Stimulated activated CD8-positive, alpha-beta memory T cell treated with anti-CD3 and anti-CD28 coated beads, Interleukin-15, amount 100 ng/mL, for 24 hours (primary cell): ENCODE measurements at places on chromosomes 16 and 17.
A peak's percentile ranks its signal among the peaks of the same experiment; 100 is the strongest.

DNA sequence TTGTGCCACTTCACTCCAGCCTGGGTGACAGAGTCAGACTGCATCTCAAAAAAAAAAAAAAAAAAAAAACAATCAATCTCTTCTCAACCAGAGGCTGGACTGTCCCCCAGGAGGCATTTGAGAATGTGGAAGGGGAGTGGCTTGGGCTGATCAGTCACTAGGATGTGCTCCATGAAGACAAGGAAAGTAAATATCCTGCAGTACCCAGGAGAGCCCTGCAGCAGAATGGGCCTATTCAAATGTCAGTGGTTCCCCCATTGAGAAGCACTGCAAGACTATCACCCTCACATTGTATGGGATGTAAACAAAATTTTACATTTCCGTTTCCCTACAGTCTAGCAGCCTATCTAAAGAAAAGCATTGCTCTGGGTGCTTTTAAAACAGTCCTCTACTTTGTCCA is 70.3 kb downstream of the DNAH9 start:
- DNase-seq, result no peak

- peak; percentile 33 for DNase-seq
Measured at GRCh38 chr16:21952040-21952792, 945 bp upstream of the UQCRC2 start.

GRCh38 chr17:60173304-60173819 is 23.6 kb downstream of the CA4 start:
- DNase-seq, result no peak

GRCh38 chr16:53085369-53085843 is 30.6 kb downstream of the CHD9 start:
- no peak for DNase-seq

GRCh38 chr17:69030169-69030568 is 30.6 kb downstream of the ABCA9 start:
- no peak for DNase-seq

GRCh38 chr16:51125992-51126391 is 25.1 kb downstream of the SALL1 start:
- no peak for DNase-seq

DNA sequence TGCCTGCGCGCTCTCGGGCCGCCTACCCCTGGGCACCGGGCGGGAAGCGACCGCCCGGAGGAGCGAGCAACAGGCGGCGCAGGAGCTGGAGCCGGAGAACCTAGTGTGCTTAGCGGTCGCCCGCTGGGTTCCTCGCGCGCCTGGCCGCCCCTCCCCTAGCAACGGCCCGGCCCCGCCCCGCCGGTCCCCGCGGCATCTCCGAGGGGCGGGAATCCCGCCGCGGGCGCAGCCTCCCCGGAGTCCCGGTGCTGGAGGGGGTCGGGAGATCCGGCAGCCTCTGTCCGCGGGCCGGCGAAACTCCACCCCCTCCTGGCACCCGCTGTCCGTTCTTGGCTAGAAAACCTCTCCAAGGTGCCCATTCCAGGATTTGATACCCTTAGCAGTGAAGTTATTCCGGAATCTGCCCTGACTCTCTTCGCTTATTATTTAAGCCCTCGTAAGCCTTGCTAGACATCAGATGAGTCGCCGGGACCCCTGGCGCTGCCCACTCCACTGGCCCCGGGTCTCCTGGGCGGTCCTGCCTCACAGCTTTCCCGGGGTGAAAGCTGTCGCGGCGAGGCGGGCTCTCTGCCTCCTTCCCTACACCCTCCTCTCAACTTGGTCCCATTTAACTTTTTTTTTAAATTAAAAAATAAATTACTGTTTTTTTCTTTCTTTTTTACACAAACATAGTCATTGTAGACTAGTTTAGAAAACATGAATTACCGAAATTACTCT is at the start of gene RPRML:
RPRML (minus strand) TSS at position 107 of the 717 bp plus-strand sequence. CDS start 246 bp downstream, outside the sequence.
- DNase-seq, result no peak

- DNase-seq, result no peak
Measured at GRCh38 chr17:42071810-42072209, 21.4 kb upstream of the C17orf113 start.

GRCh38 chr16:72959301-72959996 is 88.5 kb downstream of the ZFHX3 start:
- DNase-seq, result no peak

GRCh38 chr16:77297996-77298395 is 98.8 kb downstream of the SYCE1L start:
- DNase-seq, result no peak

GRCh38 chr17:17492085-17492484 is 4.1 kb downstream of the RASD1 start:
- DNase-seq, result no peak

DNA sequence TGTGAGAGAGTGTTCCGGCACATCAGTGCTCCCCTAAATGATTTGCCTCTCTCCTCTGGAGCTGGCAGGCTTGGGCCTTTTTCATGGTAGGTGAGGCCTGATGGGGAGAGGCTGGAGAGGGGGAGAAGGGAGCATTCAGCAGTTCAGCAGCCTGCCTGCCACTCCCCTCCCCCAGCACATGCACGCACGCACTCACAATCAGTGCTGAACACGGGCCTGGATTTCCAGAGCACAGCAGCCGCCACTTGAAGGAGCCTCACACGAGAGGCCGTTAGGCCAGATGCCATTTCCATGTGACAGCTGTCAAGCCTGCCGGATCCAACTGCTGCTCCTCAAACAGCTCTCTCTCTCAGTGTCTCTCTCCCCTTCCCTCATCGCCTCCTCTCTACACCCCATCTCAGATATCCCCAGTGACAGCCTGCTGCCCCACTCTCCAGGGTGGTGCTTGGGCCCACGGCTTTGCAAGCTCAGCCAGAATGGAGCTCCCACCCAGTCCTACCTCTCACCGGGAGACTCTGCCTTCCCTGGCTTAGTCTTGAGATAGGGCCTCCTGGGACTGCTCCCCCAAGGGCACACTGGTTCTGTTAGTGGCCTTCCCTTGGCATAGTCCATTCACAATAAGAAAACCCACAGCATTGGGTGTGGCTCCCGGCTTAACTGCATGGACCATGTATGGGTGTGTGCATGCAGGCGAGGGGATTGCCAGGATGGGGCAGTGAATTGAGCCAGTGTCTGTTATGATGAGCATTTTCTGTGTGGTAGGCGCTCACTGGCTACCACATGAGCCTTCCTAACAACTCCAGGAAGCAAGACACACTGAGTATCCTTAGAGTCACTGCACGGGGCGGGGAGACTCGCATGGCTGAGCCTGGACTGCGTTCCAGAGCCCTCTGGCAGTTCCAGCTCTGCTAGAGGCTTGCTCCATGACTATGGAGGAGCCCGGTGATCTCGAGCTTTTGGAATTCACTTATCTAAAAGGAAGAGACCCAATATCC is 226.2 kb downstream of the CCDC182 start:
- no peak for DNase-seq

DNA sequence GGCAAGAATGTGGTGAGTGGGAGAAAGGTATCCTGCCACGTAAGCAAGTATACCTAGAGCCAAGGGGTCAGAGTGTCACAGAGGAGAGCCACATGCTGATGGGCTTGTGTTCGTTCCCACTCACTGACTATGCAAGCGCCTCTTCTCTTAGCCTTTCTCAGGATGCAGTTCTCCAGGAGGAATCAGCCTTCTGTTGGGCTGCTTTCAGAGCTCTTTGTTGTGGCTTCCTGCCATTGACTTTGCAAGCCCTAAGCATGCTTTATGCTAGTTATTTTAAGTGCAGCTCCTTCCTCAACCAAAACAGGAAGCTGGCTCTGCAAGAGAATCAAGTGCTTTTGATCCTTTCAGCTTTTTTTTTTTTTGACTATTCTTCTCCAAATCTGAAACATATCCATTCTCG is 66.6 kb downstream of the SIAH1 start:
- DNase-seq, result no peak

GRCh38 chr17:55458287-55458900 is 36.8 kb upstream of the MMD start:
- DNase-seq, result no peak

DNA sequence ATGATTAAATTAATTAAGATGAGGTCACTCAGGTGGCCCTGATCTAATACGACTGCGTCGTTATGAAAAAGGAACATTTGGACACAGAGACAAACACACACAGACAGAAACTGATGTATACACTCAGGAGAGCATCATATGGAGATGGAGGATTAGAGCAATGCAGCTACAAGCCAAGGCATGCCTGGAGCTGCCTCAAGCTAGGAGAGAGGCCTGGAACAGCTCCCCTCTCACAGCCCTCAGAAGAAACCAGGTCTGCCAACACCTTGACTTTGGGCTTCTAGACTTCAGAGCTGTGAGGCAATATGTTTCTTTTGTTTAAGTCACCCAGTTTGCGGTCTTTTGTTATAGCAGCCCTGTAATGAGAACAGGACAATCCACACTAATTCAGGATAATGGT is 318.9 kb downstream of the HS3ST3B1 start:
- DNase-seq, result no peak

DNA sequence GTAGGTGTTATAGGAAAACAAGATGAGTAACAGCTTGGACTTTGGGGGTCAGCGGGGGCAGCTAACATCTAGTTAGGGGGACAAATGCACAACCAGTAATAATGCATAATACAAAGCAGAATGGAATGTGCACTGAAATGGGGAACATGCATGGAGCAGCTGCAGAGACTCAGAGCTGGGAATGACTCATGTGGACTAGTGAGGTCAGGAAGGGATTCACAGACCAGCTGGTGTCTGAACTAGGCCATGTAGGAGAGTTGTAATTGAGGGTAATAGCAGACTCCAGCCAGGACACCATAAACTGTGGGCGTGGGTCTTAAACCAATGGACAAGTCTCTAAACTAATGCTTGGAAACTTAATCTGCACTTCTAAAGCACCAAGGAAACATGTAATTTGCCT is 176.8 kb upstream of the ASIC2 start:
- no peak for DNase-seq

- no peak for DNase-seq
Measured at GRCh38 chr17:46910179-46910927, 12.6 kb upstream of the GOSR2 start.

DNA sequence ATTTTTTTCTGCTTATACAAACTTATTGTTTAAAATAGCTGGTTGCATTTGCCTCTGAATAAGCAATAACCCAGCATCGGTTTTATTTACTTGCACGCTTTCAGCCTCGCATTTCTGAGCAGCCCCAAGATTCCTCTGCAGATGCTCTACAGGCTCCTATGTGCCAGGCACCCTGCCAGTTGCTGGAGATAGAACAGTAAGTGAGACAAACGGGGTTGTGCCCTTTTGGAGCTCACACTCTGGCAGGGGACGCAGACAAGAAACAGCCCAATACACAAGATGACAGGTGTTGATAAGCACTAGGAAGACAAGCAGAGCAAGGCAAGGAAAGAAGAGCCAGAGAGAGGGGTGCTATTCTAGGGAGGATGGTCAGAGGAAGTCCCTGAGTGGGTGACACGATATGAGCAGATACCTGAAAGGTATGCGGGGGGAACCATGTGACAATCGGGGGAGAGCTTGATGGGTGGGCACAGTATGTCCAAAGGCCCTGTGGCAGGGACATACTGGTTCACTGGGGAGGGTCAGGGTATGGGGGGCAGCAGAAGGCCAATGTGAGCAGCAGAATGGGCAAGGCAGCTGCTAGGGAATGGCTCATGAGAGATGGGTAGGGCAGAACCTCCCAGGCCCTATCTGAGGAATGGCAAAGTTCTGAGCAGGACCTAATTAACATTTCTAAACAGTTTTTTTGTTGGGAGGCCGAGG is 18.7 kb upstream of the ADORA2B start:
- no peak for DNase-seq

- DNase-seq, result no peak
Measured at GRCh38 chr16:84526794-84527531, 22.5 kb upstream of the MEAK7 start.

- no peak for DNase-seq
Measured at GRCh38 chr17:2906901-2907300, 110.7 kb downstream of the RAP1GAP2 start.

DNA sequence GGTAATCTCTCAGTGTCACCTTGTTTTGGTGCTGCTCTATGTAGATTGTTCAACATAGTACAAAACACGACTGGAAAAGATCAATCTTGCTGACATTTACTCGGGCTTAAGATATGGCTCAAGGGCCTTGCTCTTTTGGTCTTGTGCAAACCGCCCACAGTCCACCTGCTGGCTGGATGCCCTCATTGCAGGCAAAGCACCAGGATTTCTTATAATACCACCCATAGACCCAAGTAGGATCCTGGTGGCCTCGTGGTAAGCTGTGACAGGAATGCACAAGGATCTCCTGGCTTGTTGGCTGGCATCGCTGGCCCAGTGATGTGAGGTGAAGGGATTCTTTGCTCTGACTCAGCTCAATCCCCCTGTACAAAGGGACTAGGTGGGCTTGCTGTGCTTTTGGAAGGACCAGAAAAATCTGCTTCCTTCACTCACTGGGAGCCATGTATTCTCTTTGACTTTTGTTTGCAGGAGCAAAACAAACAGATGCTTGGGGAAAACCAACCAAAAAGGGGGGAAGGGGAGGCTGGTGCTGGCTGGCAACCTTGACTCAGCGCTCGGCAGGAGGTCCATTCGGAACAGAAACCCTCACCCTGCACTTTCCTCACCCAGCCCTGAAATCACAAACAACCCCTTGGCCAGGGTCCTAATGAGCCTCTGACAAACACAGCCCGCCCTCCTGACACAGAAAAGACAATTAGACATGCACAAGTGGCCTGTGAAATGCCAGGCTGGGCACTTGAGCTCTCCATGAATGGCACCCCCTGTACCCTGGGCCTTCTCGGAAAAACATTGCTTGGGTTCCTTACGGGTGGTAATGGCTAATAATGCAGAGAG is 36.6 kb upstream of the MED9 start:
- peak; percentile 57 for DNase-seq

DNA sequence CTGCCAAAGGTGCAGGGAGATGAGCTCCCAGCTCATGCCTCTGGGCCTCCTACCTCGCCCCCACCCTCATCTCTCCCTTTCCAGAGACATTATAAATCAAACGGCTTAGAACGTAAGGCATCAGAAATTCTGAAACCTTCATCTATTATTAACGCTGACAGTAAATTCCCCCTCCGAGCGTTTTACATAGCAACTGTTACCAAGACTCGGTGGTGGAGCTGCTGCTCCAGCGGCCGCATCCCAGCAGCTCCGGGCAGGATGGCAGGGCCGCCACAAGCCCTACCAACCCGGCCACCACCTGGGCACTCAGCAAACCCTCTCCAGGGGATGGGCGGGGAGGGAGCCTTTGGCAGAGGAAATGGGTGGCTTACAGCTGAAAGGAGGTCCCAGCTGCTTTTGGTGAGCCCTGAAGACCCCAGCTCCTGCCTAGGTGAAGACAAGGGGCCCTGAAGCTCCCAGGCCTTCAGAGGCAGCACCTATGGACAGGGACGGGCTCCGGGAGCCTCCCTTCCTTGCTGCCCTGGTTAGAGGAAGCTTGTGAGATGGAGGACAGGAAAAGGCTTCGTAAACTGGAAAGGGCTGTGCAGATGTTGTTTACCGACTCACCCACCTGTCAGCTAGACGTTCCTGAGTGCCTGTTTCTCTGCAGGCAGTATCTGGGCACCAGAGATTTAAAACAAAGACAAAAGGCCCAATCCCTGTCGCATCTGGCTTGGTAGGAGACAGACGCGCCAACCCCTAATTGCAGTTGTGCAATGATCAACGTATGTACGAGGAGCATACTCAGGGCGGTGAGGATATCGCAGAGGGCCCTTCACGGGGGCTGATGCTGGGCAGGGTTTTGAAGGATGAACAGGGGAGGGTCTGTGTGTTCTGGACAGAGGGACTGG is 76.9 kb downstream of the RAI1 start:
- DNase-seq, result no peak

GRCh38 chr17:63847525-63848249 is 5.2 kb upstream of the SMARCD2 start:
- no peak for DNase-seq

- DNase-seq, result no peak
Measured at GRCh38 chr16:88393571-88393970, 10.8 kb downstream of the ZNF469 start.
